Activated CD4-positive, alpha-beta T cell treated with anti-CD3 and anti-CD28 coated beads for 36 hours (primary cell): ENCODE measurements at places on chromosomes 1 and 21.

GRCh38 chr1:200128944-200129879 lies 101.7 kb downstream of the NR5A2 start:
- DNase-seq: no peak

GRCh38 chr1:212595787-212596714 lies 12.5 kb upstream of the ATF3 start:
- peak; percentile 64 for DNase-seq

DNA sequence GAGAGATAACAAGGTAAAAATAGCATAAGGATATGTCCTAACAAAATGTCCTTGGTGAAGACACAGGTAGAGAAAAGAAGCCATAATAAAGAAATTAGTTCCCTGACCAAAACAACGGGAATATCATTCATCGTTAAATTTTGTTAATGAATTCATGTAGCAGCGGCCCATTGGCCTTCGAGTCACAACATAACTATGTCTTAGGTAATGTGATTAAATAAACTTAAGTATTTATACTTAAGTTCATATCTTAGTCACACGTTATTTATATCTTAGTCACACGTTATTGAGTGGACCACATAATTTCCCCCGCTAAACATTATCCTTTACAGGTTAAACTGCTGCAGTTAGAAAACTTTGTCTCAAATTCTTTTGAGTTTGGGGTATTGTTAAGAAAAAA lies 1.2 kb downstream of the NEXN start:
- DNase-seq: no peak

- no peak for DNase-seq
Measured at GRCh38 chr1:218967836-218968235, 205.8 kb upstream of the LYPLAL1 start.

- peak; percentile 80 for DNase-seq
Measured at GRCh38 chr1:99180343-99180808, 83.9 kb upstream of the PLPPR4 start.

DNA sequence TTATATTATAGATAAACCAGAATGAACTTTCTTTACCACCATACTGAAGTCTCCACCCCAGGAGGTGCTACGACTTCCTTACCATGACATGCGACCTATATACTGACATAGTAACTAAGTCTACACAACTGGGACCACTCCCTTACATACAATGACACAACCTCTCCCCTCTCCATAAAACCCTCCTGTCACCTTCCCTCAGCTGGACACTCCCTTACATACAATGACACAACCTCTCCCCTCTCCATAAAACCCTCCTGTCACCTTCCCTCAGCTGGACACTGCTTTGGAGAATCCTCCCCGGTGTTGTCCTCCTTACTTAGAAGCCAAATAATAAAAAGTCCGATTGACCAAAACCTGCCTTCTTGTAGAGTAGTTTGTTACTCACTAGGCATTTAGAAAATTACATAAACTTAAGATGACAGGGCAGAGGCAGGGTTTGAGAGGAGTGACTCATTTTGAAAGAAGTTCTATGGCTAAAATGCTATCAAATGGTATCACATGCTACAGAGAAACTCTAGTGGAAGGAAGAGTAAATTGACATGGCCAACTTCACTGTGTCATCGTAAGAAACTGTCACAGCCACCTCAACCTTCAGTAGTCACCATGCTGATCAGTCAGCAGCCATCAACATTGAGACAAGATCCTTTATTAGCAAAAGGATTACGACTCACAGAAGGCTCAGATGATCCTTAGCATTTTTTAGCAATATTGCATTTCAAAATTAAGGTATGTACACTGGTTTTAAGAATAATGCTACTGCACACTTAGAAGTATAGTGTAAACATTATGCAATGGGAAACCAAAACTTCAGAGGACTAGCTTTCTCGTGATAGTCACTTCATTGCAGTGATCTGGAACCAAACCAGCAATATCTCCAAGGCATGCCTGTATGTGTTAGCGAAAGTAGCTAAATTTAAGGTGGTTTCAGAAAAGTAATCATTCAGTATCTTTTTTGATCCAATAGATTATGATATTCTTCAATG lies 56.4 kb downstream of the AHCTF1 start:
- DNase-seq: peak; percentile 36

- no peak for DNase-seq
Measured at GRCh38 chr1:200179781-200180160, 152.3 kb downstream of the NR5A2 start.

GRCh38 chr1:23936481-23937176 lies 23.0 kb upstream of the PNRC2 start:
- no peak for DNase-seq

DNA sequence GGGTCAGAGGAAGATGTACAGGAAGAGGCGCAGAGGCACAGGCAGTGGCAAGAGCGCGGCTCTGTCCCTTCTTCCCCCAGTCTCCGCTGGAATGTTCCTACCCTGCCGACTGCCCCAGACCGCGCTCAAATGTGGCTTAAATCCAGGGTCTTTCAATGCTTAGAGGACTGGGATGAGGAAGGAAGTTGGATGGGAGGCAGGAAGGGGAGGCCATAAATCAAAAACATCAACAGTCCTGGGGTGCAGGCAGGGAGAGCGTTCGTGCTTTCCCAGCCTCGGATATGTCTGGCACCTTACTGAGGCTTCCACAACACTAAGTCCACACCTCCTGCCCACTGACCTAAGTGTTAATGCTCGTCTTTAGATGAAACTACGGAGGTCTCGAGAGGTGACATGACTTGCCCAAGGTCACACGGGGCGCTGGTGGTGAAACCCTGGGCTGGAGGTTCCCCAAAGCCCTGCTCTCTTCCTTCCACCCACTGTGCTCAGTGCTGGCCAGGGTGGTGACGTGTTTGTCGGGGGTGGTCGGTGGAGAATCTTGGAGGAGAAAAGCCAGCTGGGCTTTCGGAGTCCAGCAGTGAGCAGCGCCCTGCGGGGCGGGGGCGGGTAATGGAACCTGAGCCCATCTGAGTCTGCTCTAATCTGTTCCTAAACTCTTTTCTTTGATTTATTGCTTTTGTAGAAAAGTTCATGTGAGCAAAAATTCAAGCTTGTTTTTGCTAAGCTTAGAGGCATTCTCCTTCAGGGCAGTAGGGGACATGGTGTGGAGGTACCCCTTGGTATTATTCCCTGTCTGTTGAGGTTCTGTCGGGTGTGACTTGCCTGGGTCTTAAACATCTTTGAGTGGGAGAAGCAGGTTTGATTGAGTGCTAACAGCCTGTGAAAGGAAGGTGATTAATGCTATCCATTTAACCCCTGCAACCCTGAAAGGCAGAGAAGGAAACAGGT lies 708 bp downstream of the CDA start:
- no peak for DNase-seq
